ENCODE measurements at places on chromosomes 4 and X.

DNA sequence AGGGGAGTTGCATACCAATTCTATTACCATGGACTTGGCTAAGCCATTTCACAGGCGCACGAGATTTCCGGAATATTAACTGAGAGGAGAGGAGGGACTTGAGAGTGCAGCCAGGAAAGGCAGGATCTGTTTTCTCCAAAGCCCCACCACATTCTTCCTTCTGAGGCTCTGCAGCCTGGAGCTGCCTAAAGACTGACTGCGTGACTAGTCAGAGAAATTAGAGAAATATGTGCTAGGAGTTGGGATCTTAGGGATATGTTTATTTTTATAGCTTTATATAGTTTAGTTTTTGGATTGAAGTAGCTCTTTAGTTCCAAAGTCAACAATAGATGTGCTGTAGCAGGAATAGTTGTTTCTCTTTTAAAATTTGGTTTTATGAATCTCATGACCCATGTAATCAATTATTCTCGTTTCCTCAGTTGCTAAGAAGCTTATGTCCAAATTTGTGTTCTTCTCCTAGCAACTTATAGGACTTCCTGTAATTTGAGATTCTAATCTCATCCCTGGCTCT, 300.1 kb upstream of the DDX53 start:
- no peak for DNase-seq

DNA sequence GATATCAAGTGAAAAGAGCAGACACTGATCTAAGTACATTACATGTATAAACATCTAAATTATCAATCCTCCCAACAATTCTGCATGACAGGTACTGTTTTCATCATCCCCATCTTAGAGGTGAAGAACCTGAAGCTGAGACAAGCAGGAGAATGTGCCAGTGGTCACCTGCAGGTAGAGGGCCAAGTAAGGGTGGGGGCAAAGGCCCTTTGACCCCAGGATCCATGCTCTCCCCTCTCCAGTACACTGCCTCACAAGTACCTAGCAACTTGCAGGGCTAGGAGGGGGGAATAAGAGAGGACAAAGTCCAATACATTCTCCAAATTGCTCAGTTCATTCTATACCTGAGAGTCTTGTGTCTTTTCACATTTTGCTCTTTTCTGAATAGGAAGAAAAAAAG, 8.3 kb upstream of the MAP7D2 start:
- no peak for DNase-seq

- no peak for DNase-seq
Observed at GRCh38 chr4:178202422-178202821, 760.2 kb upstream of the AGA start.

GRCh38 chr4:134501973-134502643, 300.5 kb upstream of the PABPC4L start:
- DNase-seq: no peak

DNA sequence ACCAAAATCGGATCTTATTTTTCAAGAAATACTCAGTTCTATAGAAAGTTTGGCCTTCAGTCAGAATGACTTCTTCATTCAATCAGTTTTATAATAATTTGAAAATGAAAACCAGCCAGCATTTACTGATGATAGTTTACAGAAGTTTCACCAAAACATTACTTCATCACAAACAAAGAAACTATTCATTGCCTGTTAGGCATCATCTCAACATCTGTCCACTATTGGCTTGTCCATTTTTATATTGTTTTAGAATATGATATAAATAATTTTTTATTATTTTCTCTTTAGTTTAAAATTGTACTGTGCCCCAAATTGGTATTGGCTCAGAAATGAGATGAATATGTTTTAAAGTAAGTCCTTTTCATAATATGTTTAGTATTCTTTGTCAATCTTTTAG, 38.4 kb downstream of the FAT4 start:
- DNase-seq: no peak

- DNase-seq: no peak
Observed at GRCh38 chr4:1112174-1112820, 1.1 kb downstream of the RNF212 start.

DNA sequence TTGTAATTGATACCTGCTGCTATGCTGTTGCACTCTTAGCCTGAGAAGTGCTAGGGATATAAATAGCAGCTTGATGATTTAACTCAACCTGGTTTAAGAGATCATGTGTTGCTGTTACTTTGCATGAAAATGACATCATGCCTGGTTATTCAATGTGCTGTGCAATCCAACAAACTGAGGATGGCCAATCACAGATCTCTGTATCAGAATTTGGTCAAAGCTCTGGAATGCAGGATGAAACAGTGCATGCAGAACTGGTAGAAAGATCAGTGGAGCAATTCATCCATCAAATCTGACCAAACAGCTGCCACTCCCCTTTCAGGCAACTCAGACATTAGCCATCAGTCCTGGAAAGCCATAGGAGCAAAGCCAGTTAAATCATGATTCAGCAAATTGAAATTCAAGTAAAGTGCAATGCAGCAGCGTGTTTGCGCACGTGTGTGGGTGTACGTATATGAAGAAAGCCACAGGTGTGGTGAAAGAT, 160.3 kb upstream of the RASGEF1B start:
- no peak for DNase-seq
